Activated CD4-positive, alpha-beta T cell treated with anti-CD3 and anti-CD28 coated beads for 48 hours (primary cell): ENCODE measurements at places on chromosomes 12 and 14.
A peak's percentile ranks its signal among the peaks of the same experiment; 100 is the strongest.

DNA sequence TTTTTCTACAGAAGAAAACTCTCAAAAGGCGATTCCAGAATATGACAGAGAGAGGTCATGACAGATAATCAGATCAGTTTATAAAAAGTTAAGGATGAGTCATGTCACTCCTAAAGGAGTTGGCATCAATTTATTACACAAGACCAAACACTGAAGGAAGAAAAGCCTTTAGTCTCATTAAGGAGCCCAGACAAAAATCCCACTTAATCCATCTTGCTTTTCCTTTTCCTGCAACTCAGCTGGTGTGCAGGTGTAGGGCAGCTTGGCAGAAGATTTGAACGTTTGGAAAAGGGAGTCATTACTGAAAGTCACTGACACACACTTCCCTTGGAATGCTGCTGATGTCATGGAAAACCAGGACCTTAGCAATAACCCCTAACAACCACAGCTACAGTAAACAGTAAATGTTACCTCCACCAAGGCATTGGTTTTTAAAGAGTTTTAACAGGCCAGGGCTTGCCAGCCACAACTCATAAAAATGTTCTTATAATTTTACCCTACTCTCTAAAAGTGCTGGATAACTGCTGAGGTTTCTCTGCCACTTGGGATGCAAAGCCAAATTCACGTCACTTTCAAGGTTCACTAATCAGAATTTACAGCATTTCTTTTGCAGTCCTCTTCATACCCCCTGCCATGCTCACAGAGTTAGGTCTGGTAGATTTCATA is 320.6 kb downstream of the RAD51B start:
- DNase-seq, result no peak

DNA sequence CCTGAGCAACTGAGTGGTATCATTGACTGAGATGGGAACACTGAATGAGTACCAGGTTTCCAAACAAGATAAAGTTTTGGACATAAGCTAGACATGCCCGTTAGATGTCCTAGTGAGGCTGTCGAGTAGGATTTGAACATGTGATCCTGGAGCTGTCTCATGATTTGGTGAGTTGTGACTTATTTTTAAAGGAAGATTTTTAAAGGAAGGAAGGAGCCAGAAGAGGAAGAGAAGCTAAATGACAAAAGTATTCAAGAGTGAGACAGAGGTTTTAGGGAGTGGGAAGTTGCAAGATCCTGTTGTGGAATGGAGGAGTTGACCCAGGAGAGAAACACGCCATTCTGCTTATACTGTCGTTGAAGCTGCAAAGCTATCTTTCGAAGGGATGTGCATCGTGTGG is 82.1 kb downstream of the SAMD4A start:
- DNase-seq, result no peak

- DNase-seq, result peak; percentile 61
Observed at GRCh38 chr12:79934281-79935020, 446 bp downstream of the PPP1R12A start.

DNA sequence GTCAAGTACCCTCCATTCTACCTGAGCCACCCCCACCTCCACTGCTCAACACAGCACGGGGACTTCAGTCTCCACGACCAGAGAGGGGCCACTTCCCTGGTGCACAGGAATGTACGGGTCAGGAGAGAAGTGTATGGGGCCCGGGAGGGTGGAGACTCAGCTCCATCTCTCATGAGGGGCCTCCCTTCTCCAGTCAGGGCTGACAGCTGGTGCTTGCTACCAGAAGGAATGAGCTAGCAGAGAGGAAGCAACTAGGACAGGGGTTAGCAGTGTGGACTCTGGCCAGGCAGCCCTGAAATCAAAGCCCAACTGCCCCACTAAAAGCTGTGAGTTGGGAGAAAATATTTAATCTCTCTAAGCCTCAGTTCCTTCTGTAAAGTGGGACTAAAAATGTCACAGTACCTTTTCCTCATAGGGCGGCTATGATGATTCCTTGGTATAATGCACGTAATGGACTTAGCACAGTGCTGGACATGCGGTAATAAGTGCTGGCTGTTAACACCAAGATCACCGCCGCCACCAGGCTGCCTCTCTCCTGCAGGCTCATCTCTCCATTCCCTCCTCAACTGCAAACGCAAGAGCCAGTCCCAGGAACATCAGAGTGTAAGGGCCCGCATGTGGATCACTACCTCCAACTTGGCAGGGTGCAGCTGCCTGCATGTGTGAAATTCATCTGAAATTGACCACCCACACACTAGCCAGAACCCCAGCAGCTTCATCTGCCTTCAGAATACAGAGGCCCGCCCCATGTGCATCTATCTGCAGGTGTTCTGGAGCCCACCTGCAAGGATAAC is 14.6 kb downstream of the ACTN1 start:
- no peak for DNase-seq

DNA sequence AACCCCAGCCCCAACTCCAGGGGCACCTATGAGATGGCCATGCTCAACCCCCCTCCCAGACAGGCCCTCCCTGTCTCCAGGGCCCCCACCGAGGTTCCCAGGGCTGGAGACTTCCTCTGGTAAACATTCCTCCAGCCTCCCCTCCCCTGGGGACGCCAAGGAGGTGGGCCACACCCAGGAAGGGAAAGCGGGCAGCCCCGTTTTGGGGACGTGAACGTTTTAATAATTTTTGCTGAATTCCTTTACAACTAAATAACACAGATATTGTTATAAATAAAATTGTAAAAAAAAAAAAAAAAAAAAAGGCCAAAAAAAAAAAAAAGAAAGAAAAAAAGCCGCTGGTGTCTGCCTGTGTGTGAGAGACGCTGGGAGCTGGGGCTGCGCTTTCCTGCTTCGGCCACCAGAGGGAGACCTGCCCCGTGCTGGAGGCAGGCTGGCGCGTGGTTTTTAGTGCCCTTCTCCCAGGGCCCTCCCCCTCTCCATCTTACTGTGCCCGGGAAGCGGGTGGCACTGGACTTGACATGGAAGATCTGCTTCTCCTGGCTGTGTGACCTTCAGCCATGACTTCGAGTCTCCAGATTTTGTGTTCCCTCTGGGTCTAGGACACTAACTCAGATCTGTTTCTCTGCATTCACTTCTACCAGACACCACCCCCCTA is 3.4 kb upstream of the NXPH4 start:
- DNase-seq, result peak; percentile 89

DNA sequence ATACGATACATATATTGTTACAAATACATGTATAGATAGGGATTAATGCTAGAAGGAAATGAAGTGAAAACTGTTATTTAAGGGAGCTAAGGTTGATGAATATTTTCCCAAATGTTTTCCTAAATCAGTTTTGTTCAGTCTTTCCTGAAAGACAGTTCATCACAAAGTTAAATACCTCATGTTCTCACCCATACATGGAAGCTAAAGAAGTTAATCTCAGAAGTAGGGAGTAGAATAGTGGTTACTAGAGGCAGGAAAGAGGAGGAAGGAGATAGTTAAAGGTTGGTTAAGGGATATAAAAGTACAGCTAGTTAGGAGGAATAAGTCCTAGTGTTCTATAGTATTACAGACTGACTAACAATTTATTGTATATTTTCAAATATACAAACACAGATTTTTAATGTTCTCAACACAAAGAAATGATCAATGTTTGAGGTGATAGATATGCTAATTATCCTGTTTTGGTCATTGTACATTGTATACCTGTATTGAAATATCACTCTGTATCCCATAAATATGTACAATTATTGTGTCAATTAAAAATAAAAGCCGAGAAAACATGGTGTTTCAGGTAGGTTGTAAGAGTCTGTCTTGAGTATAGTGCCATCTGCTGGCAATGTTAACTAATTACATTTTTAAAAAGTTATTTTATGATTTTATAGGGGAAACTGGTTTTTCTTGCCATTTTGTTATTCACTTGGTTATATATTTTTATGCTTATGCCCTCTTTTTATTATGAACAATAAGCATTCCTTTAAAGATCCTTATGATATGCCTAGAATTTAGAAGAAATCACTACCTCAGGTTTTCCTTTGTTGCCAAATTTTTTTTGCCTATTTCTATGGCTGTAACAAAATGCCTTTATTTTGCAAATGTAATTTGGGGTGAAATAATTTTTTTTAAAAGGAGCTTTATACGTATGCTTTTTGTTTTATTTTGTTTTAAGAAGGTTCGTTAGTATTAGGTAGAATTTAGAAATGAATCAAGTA is 26.9 kb downstream of the ZDHHC17 start:
- no peak for DNase-seq

DNA sequence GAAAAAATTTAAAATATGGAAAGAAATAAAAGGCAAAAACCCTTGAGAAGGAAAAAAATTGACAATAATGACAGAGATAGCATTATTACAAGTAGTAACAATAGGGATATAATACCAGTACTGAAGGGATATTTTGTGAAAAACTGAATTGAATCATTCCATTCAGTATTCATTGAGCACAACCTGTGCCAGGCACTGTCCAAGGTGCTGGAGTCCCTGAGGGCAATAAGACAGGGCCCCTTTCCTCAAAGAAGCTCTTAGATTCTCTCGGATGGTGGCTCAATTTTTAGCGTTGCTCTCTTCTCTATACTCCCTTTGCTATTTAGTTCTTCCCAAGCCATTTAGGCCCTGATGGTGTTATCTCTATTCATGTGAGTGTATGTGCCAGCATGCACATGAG is 34.3 kb upstream of the GAS2L3 start:
- peak; percentile 22 for DNase-seq

DNA sequence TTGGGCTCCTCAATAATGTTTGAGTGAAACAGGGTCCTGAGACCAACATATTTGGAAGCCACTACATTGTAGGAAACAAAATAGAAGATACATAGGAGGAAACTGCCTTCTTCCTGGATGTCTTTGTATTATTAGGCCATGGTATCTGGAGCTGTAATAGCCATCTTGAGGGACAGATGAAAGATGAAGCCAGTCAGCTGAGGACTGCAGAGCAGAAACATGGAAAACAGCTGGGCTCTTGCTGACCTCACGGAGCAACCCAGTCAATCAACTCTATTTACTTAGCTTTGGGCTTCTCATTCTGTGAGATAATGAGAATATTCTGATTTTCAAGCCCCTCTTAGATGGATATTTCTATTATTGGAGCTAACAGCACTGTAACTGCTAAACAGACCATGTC is 962.4 kb downstream of the BCL11B start:
- no peak for DNase-seq

- DNase-seq, result peak; percentile 31
Observed at GRCh38 chr12:46983959-46984841, 95.2 kb upstream of the PCED1B start.

DNA sequence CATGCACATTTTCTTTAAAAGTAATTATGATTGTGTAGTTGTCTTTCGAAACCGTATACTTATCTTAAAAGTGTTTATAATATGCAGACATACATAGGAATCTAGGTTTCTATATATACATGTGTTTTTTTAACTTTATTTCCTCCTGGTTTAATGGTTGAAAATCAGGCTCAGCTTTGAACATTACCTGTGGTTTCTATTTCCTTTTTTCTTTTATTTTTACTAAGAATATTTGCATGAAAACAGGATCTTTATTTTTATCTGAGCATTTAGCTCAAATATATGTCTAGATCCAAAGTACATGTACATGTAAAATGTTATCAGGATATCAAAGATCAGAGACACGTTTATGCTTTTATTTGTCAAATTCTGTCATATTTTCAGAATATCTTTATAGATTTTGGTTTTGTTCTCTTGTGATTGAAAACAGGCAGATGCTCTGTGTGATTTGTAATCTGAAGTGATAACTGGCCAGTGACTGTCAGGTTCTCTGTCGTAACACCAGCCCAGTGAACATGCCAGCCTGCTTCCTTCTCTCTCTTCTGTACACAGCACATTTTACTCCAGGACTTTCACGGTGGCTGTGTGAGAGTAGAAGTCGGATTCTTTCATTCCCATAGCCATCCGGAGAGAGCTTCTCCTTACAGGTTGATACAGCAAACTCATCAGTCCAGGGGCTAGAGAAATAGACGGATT is 13.7 kb downstream of the TCTN1 start:
- no peak for DNase-seq

DNA sequence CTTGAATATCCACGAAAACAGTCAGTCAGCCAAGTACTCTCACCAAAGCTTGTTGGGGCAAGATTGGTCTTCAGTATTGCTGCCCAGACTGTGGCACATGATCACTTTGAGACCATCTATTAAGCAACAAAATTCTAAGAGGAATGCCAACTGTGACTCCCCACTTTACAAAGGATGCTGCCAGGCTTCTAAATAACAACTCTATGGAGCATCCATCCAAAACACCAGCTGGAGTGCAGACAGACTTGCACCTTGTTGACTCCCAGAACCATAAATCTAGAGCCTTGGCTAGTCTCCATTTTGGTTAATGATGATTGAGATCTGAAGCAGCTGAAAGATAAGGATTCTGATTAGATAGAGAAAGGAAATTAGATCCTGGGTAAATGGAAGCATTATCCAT is 132.8 kb downstream of the DIO2 start:
- DNase-seq, result no peak

GRCh38 chr12:102016472-102016871 is 45.3 kb downstream of the WASHC3 start:
- no peak for DNase-seq

- no peak for DNase-seq
Observed at GRCh38 chr14:47863441-47863840, 188.0 kb upstream of the MDGA2 start.

DNA sequence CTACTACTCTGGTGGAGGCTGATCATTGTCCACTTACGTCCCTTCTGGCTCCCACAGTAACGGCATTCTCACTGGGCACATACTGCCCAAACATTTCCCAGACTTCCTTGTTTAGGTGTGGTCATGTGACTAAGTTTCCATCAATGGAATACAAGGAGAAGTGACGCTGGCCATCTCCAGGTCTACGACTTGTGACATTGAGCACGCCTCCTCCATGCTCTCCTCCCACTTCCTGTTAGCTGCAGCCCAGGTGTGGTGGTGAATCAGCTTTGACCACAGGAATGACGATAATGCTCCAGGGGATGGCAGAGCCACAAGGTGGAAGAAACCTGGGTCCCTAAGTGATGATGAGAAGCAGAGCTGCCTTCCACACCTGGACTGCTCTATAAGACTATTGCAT is 6.0 kb upstream of the SLC24A4 start:
- no peak for DNase-seq

- DNase-seq, result no peak
Observed at GRCh38 chr12:6182279-6182898, 17.8 kb upstream of the CD9 start.

DNA sequence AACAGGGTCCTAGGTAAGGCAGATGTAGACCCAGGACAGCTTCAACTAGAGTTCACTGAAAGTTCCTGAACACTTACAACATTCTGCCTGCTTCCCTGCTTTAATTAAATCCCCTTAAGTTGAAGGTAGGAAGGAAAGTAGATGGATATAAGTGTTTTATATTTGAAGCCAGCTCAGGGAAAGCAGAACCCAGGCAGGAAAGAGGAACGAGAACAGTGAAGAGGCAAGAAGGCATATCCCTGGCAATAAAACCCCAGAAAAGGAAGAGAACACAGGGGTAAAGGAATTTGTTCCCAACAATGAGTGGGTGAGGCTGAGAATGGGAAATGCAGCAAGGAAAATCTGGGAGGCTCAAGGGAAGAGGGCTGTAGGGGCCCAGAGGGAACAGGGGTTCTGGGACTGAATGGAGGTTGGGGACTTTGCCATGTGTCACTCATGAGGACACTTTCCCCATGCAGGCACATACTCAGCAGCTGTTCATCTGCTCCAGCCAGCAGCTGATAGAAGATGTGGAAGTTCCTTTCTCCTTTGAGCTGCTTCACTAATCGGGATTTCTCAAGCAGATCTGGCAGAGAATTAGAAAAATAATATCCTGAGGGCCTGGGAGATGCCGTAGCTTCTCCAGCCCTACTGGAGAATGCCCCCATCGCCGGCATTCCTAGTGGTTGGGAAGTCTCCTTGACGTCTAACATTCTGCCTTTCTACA is 3.7 kb downstream of the MYO1A start:
- DNase-seq, result no peak
